Activated B cell treated with CpG ODN at 0.5 μM for 24 hours (primary cell): ENCODE measurements at places on chromosomes 2 and 18.

DNA sequence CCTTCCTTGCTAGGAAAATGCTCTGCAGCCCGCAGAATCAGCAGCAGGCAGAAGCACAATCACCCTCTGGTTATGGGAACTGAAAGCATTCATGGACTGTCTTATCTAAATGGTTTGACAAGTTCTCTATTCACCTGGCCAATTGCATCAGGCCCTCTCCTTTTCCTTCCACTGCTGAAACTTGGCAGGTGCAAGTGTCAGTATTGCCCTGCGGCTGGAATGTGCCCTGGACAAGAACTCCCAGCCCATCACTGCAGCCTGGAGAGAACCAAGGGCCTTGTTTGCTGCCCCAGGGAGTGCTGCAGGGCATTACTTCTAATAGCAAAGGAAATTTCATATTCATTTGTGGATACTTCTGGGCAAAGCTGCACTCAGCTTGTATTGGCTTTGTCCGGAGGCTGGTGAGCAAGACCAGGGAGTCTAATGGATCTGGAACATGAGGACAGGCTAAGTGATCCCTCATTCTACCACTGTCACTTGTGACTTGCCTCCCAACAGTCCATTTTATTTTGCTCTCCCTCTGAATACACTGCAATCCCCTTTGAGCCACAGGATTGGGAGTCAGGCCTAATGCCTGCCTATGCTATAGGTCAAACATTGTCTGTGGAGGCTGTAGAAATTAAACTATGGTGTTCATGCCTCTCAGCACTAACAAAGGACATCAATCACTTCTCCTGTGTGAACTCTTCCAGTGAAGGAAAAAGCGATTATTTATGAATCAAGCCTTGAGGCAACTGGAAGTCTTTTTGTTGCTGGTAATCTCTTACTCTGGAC is 116.9 kb downstream of the LYPD6B start:
- DNase-seq: no peak

DNA sequence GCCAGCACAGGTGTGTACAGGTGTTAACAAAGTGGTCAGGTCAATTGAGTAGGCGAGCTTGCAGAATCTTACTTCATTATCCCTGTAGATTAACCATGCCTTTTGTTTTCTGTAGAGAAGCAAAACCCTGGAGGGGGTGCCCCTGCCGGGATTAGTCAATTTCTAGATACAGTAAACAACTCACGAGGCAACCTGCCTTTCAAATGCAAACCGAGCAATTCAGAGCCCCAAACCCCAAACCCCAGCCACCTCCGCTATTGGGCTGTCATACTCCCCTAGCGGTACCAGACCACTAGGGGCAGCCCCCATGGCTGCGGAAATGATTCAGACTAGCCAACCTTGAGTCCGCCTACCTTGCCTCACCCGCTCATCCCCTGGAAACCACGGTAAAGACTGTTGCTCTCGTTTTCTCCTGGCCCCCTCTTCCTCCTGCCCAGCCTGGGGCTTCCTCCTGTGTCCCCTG is 61.4 kb upstream of the KIF5C start:
- DNase-seq: peak; percentile 23

GRCh38 chr2:21072477-21073242 is 28.8 kb upstream of the APOB start:
- DNase-seq: no peak

DNA sequence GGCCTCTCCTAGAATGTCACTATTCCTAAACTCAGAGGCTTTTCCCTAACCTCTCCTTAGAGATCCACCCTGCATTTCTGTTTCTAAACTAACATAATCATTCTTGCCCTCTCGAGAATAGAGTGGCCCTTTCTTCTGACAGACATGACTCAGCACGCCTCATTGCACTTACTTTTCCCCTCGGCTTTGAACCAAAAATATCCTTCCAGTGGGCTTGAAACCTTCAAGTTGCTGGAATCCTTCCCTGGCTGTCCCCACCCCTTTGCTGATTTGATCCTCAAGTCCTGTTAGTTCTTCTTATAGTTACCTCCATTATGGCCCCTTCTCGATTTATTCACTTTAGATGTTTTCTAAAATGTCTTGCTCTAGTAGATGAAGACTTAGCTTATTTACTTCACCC is 158.0 kb downstream of the LTBP1 start:
- no peak for DNase-seq

- DNase-seq: no peak
Observed at GRCh38 chr2:33275689-33276444, 200.6 kb upstream of the RASGRP3 start.

- DNase-seq: no peak
Observed at GRCh38 chr18:48894799-48895346, 55.9 kb downstream of the SMAD7 start.

DNA sequence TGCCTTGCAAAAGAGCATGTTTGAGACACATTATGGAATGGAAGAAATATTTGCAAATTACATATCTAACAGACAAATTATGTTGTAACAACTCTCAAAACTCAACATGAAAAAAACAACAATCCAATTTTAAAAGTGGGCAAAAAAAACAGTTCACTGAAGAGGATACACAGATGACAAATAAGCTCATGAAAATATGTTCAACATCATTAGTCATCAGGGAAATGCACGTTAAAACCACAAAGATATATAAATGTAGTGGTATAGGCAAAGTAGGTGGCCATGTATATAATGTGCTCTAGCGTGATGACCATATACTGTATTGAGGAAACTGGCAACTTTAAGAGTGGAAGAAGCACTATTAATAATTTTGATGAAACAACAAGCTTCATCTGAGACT is 220.1 kb downstream of the IRS1 start:
- no peak for DNase-seq

GRCh38 chr2:241344925-241345651 is 11.0 kb upstream of the FARP2 start:
- no peak for DNase-seq

- no peak for DNase-seq
Observed at GRCh38 chr2:11716689-11717321, 29.6 kb upstream of the LPIN1 start.

- DNase-seq: no peak
Observed at GRCh38 chr2:36337354-36337753, 18.2 kb upstream of the CRIM1 start.

- no peak for DNase-seq
Observed at GRCh38 chr2:237618449-237618848, 8.9 kb upstream of the LRRFIP1 start.

GRCh38 chr2:199696048-199696447 is 154.9 kb downstream of the FTCDNL1 start:
- no peak for DNase-seq

GRCh38 chr2:121976926-121977325 is 221.5 kb downstream of the TSN start:
- no peak for DNase-seq

- DNase-seq: no peak
Observed at GRCh38 chr18:22342625-22343024, 75.1 kb downstream of the CTAGE1 start.

- DNase-seq: no peak
Observed at GRCh38 chr2:238496756-238497609, 70.3 kb downstream of the ASB1 start.

- DNase-seq: no peak
Observed at GRCh38 chr2:36507408-36507812, 90.6 kb downstream of the FEZ2 start.

DNA sequence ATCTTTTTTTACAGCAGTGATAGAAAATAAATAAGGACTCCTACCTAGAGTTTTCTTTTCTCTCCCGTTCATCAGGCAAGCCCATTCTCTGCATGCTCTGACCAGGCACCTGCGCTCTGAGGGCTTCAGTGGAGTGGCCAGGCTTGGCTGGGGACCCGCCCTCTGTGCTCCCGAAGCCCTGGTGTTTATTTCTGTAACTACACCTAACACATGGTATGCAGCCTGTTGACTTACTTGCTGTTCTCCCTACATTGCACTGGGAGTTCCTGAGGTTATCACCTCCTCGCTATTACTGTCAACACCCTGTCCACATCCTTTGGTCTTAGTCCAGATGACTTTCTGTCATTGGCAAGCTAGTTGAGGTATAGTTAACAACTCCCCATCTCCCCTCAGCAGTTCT is 317.7 kb downstream of the LPIN1 start:
- no peak for DNase-seq

DNA sequence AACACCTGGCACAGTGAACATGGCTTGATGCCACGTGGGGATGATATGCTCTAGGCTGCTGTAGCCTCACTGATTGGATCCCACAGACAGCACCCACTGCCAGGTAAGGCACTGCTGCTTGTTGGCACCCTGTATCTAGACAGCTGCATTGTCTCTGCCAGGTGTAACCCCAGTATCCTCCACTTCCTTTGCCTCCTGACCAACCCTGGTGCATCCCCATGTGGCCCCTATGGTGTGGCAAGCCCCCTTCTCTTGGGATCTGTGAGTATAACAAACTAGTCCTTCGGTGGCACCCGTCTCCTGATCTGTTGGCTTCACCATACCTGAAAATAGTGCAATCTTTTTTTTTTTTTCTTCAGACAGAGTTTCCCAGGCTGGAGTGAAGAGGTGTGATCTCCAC is 11.1 kb downstream of the TEX51 start:
- no peak for DNase-seq

DNA sequence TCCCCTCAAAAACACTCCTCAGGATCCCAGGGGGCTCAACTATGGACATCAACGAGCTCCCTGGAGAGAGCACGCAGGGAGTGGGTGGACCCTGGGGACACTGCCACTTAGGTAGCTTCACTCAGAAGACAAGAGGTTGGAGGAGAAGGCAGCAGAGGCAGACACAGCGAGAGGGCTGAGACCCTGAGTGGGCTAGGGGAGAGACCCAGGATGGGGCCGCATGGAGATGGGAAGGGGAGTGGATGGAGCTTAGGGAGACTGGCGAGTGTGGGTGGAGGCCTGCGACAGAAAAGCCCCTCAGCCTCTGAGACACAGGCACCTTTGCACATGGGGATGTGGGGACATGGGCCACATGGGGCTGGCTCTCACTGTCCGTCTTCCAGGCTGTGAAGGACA is 70.9 kb downstream of the ASB1 start:
- no peak for DNase-seq

- no peak for DNase-seq
Observed at GRCh38 chr2:178247250-178247649, 52.9 kb downstream of the OSBPL6 start.

GRCh38 chr2:62465741-62466502 is 40.1 kb downstream of the TMEM17 start:
- DNase-seq: no peak

DNA sequence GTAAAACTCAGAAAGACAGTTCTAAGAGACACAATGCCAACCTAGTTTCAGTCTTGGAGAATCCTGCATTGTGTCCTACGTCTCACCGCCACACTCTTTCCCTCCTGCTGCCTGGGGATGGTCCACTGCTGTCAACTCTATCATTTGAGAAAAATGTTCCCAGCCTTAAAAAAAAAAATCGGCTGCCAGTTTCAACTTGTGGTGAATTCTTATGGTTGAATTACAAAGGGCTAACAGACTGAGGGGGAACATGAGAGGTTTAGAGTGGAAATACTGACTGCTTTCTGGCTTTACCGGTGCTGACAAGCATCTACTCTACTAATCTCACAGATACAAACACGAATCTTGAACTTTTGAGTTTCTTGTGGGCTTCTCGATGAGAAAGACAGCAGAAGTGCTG is 74.0 kb downstream of the NAB1 start:
- DNase-seq: no peak

GRCh38 chr2:133498662-133499585 is 69.3 kb downstream of the NCKAP5 start:
- no peak for DNase-seq

DNA sequence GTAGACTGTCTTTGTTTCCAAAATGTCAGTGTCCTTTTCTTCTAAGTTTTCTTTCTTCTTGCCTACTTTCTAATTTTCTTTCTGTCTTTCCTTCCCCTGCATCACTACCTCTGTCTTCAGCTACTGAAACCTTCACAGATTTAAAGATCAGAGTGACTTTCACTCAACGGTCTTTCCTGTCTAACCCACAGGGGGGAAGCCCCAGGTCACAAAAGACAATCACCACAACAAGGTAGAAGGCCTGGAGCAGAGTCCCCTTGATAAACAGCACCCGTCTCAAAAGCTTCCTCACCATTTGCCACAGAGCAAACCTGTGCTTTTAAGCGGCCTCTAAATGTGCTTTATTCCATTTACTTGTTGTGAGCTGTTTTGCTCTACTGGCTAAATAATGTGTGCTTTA is 665.4 kb downstream of the BCL11A start:
- no peak for DNase-seq

DNA sequence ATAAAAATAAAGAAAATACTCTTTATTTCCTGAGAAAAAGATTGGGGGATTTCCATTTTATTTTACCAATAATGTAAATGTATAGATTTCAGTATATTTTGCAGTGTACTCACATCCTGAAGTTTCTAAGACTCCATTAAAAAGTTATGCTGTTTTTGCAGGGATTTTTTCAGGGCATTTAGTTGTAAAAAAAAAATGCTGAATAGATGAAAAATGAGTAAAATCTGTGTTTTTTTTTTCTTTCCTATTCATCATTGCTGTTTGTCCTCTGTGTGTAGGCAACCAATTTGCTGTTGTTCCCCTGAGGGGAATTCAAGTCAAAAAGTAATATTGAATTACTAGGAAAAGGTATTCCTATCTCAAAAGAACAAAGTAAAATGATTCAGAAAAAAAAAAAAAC is 66.3 kb downstream of the MEIS1 start:
- no peak for DNase-seq

- no peak for DNase-seq
Observed at GRCh38 chr2:157364257-157364974, 38.8 kb upstream of the ERMN start.

- no peak for DNase-seq
Observed at GRCh38 chr2:37819186-37819585, 105.9 kb upstream of the RMDN2 start.

- no peak for DNase-seq
Observed at GRCh38 chr2:120287183-120288015, 34.7 kb downstream of the RALB start.

GRCh38 chr2:241514553-241514952 is 6.2 kb upstream of the STK25 start:
- no peak for DNase-seq

DNA sequence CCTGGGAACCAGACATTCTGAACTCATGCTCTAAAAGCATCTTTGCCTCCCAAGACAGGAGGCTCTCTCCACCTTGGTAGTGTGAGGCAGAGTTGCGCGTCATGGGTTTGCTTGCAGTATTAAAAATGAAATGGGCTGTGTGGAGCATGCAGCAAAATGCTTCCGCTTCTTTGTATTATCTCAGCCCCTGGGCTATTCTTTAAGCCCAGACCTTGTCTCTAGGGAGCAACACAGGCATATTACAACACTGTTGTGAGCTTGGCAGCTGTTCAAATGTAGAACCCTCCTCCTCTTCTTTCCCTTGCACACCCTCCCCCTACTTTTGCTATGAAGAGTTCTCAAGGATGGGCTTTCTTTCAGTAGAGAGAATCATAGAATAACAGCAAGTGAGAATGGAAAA is 185.1 kb upstream of the LHCGR start:
- DNase-seq: no peak

DNA sequence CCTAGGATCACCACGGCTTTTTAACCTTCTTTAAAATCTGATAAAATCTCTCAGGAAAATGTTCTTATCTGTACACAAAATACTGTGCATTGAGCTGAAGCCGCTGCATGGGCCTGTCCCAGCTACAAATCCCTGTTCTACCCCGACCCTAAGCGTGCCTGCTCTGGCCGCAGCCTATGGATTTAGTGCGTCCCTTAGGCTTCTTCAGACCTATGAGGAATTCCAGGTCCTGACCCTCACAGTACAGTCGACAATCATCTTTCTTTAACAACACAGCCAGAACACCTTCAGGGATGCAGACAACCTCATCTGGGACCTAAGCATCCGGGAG is 477 bp upstream of the WDCP start:
- no peak for DNase-seq

- DNase-seq: no peak
Observed at GRCh38 chr2:30548386-30548785, 101.3 kb downstream of the LCLAT1 start.

GRCh38 chr2:2876331-2877221 is 501.0 kb downstream of the EIPR1 start:
- no peak for DNase-seq
